Kidney tubule cell (primary cell): ENCODE measurements at places on chromosomes 2 and 18.
A peak's percentile ranks its signal among the peaks of the same experiment; 100 is the strongest.

DNA sequence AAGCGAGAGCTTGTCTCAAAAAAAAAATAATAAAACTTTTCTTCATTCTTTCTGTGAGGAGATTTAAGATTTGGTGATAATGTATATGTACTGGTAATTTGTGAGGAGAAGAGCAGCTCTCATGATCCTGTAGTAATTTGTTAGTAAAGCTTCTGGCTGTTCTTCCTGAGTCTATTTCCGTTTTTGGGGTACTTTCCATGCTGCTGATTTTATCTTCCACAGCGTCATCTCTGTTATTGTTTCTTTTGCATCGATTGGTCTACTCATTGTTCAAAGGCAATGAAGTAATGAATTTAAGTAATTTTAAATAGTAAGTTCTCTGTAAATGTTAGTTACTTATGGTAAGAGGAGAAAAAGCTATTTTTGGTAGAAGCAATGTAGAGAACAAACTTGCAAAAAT lies 12.0 kb downstream of the NDUFAF7 start:
- no peak for DNase-seq

DNA sequence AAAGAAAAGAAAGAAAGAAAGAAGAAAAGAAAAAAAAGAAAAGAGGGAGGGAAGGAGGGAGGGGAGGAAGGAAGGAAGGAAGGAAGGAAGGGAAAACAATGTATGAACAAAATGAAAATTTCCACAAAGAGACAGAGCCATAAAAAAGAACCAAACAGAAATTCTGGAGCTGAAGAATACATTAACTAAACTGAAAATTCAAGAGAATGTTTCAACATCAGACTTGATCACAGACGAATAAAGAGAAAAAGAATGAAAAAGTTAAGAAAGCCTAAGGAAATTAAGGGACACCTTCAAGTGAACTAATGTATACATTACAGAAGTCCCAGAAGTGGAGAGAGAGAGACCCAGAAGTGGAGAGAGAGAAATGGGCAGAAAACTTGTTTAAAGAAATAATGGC lies 60.9 kb upstream of the RAB6C start:
- DNase-seq = no peak

GRCh38 chr2:238811293-238811692 lies 36.6 kb upstream of the TWIST2 start:
- DNase-seq = no peak

DNA sequence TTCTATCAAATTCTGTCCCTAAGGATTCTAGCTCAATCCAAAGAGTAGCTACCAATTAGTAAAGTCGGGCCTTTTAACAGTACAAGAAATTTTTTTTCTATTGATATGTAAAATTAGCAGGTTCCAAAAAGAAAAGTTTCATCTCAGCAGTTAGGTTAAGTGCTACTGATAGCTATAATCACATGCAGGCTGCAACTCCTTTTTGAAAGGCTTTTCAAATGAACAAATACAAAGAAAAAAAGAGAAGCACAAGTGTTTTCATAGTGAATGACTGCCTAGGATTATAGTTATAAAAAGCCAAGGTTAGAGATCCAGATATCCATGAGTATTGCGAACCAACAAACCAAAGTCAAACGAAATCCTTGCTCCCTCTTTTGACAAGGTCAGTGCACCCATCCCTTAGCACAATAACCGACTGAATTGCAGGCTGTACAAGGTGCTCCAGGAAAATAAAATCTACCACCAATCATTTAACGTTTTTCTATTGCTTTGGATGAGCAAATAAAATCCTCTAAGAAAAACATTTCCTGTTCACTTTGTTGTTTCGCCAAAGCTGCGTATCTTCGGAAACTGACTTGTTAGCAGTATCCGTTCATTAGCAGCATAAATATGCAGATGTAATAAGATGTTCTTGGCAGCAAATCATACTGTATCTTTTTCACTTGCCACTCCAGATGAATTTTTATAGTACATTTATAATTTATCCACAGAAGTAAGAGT lies 100.2 kb downstream of the SRBD1 start:
- no peak for DNase-seq

DNA sequence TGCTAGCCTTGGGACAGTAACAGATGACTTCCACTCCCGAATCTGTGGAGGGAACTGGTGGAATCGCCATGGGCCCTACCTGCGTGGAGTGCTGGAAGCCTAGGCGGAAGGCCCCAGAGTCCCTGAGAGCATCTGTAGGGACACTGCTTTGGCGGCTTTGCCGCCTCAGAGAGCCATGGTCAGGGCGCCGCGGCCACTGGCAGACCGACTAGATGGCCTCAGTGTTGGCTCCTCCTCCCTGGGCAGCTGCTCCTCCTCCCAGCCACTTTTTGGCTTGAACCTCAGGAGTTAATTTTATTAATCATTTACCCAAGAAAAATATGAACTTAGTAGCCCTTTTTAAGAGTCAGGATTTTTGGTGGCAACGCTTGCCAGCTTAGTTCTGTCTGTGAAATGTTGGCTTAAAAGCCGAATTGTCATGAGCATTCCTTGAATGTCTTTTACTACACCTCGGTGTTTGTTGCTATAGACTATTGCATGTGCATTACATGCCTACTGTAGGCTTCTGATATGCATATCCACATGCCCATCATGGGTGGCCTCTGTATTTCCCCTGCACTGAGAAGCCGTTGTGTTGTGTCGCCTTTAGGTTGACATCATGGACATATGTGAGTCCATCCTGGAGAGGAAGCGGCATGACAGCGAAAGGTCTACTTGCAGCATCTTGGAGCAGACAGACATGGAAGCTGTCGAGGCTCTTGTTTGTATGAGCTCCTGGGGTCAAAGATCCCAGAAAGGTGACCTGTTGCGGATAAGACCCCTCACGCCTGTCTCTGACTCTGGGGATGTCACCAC lies 2.4 kb downstream of the KLF11 start:
- peak; percentile 68 for DNase-seq

DNA sequence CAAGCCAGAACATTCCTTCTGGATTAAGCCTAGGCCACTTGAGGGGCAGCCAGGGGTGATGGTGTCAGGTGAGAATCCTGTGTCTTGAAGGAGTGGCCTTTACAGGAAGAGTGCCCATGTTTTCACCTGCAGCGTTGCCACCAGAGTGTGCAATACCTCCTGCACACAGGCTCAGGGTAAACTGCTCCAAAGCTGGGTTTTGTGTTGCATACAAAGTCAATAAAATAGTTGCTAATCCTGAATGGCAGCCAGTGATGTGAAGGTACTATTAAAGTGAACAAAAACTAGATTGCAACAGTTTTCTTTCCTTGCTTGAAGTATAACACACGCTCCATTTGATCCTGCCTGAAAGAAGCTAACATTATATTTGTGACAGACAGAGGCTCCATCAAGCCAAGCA lies 64.4 kb upstream of the NRP2 start:
- no peak for DNase-seq
